Fibroblast of skin of left biceps (primary cell): ENCODE measurements at places on chromosomes 11 and 22.
A peak's percentile ranks its signal among the peaks of the same experiment; 100 is the strongest.

DNA sequence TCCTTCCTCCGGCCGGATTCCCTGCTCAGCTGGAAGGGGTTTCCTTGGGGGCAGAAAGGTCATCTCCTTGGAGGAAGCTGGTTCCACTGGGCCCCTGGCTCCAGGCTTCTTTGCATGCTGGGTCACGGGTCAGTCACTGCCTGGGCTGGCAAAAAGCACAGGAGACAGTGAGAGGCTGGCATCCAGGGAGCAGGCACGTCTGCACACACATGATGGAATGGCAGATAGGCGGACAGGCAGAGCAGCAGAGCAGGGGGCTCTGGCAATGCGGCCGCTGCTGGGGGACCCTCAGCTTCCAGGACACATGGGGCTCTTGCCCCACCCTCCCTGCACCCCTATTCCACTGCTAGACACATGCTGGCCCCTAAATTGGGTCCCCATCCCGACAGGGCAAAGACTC is 40.4 kb downstream of the C11orf58 start:
- DNase-seq: no peak

- no peak for DNase-seq
These were observed 23.6 kb downstream of the NECTIN1 start for GRCh38 chr11:119705362-119705761.

- DNase-seq: no peak
These were observed 29.3 kb downstream of the MOB2 start for GRCh38 chr11:1457326-1457680.

- DNase-seq: no peak
These were observed 29.0 kb downstream of the TTLL1 start for GRCh38 chr22:43060183-43060582.

- DNase-seq: no peak
These were observed 789.6 kb downstream of the TBC1D22A start for GRCh38 chr22:47552024-47552423.

GRCh38 chr11:64130618-64131017 is 35.3 kb downstream of the MACROD1 start:
- no peak for DNase-seq

GRCh38 chr11:79313530-79313913 is 127.3 kb downstream of the TENM4 start:
- DNase-seq: no peak

DNA sequence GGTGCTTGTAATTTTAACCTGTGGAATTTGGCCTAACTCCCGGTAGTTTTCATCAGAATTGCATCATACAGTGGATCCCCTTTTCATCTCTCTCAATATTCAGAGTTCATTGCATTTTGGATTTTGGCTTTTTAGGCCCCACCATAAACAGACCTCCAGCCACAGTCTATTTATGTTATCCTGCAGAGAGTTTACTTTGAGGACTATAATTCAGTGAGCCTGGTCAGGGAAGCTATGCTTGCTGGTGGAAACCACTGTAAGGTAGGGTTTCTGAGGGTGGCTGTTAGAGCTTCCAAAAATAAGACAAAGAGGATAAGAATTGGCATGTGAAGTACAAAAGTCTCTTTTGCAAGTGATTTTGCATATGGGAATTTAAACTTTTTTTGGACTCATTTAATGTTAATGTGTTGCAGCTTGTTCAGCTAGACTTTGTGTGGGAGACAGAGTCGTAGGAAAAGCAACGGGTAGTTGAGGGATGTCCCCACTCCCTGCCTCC is 34.8 kb upstream of the DDI1 start:
- peak; percentile 71 for DNase-seq

DNA sequence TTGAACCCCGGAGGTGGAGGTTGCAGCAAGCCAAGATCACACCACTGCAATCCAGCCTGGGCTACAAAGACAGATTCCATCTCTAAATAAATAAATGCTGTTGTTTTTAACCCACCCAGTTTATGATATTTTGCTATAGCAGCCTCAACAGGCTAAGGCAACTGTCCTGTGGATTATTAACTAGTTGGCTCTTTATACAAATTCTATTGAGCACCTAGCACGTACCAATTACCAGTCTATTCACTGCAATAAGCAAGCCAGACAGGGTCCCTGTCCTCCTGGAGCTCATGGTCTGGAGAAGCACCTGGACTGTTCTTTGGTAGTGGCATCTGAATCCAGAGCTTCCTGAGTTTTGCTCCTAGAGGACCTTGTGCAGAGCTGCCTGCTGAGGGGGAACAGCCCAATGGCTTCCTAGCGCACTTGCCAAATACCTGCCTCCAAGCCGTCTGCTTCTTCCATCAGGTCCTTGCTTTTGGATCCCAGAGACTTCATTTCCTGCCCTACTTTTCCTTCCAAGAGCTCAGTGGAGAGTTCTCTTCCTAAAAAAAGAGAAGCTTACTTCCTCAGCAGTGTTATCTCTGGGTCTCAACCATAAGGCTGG is 49.9 kb upstream of the MICAL2 start:
- no peak for DNase-seq

DNA sequence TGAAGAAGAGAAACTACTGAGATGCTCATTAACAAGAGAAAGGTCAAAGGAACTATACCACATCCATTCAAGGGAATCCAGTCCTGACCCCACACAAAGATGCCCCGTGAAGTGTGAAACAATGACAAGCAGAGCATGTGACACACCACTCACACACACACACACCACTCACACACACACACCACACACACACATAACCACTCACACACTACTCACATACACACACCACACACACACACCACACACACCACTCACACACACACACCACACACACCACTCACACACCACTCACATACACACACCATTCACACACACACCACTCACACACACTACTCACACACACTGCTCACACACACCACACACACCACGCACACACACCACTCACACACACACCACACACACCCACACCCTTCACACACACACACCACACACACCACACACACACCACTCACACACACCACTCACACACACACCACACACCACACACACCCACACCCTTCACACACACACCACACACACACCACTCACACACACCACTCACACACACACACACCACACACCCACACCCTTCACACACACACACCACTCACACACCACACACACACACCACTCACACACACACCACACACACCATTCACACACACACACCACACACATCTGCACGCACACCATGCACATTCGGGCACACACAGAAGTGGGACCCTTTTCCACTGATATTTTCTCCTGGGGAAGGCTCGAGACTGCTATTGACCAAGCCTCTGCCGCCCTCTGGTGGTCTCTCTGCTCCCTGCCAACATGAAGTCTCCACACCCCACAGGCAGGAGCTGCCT is 32.0 kb upstream of the COMT start:
- peak; percentile 42 for DNase-seq

DNA sequence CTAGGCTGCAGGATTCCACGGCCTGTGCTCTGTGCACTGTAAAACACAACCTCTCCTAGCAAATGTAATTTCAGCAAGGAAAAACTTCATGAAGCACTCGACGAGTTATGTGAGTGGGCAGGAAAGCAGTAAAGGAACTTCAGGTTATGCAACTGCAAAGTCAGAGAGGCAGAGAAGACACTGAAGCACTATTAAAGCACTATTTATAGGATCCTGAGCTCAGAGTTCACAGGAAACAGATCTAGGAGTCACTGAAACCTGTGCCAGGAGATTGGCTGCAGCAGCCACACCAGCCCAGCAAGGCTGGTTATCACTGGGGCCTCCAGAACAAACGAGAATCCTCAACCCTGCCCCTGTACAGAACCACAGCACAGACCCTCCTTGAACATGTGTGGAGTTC is 2.5 kb downstream of the SMIM35 start:
- no peak for DNase-seq
